ENCODE measurements at places on chromosomes 5 and 9.

- H3K27me3 ChIP-seq = no peaks in the 10 kb centered on the region
- H3K4me1 ChIP-seq = peaks cover 14% of the 10 kb centered on the region
- no peaks in the 10 kb centered on the region for H3K36me3 ChIP-seq
These were observed at the start of gene RANBP3L for GRCh38 chr5:36301858-36302603. Gene RANBP3L (minus strand): TSS chr5:36301902. CDS start chr5:36301416, 486 bp downstream.

GRCh38 chr9:89378541-89378940, 60.2 kb downstream of the SECISBP2 start:
- no peaks in the 10 kb centered on the region for H3K27me3 ChIP-seq
- DNase-seq = no peak
- H3K36me3 ChIP-seq = peaks cover 29% of the 10 kb centered on the region
- H3K27ac ChIP-seq = no peak overlapping the region
- H3K4me1 ChIP-seq = peaks cover 6% of the 10 kb centered on the region

- no peak overlapping the region for H3K27ac ChIP-seq
- no peaks in the 10 kb centered on the region for H3K36me3 ChIP-seq
- peak; percentile 60 for DNase-seq
- peaks cover 24% of the 10 kb centered on the region for H3K4me1 ChIP-seq
- no peak overlapping the region for H3K4me3 ChIP-seq
- peaks cover 53% of the 10 kb centered on the region for H3K27me3 ChIP-seq
These were observed 2.2 kb downstream of the NXNL2 start for GRCh38 chr9:88536951-88537760.

DNA sequence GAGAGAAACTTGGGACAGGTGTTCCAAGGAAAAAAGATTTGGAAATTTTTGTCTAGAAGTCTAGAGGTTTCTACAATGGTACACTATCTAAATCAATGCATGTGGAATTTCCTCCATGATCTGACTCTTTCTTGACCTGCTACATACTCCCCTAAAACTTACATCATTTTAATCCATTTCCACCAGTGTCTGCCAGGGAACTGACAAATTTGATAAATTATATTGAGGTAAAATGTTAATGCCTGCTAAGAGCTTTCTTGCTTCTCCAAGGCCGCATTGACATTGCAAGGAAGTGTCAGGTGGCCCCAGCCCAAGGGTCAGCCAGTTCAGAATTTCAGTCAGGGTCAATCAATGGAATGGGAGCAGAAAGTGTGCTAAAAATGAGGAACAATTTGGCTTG, 163.4 kb upstream of the FBXL17 start:
- H3K4me3 ChIP-seq = no peak overlapping the region
- no peak overlapping the region for H3K27ac ChIP-seq
- no peaks in the 10 kb centered on the region for H3K27me3 ChIP-seq
- no peak for DNase-seq
- no peaks in the 10 kb centered on the region for H3K4me1 ChIP-seq
- H3K36me3 ChIP-seq = no peaks in the 10 kb centered on the region

GRCh38 chr5:103867857-103868598, 305.4 kb upstream of the NUDT12 start:
- no peaks in the 10 kb centered on the region for H3K27me3 ChIP-seq
- H3K4me1 ChIP-seq = peaks cover 5% of the 10 kb centered on the region
- no peak overlapping the region for H3K4me3 ChIP-seq
- H3K36me3 ChIP-seq = no peaks in the 10 kb centered on the region
- no peak overlapping the region for H3K27ac ChIP-seq

DNA sequence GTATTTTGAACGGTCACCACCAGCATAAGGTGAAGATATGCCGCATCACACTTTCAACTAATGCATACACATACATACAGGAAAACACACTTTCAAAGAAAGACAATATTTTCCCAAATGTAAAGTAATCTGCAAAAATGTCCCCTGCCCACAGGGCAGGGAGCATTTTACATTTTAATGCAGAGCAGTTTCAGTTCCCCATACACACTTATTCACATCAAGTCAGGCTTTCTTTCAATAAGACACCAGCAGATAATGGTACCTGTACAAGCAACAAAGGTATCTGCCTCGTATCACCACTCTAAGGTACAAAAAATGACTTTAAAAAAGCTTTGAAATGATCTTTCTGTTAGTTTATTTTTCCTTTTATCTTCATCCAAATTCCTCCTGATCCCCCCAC, 247.1 kb upstream of the CCNG1 start:
- DNase-seq = no peak
- H3K36me3 ChIP-seq = no peaks in the 10 kb centered on the region
- H3K4me1 ChIP-seq = no peaks in the 10 kb centered on the region

GRCh38 chr9:18185196-18185595, 288.8 kb upstream of the ADAMTSL1 start:
- peaks cover 3% of the 10 kb centered on the region for H3K4me1 ChIP-seq
- no peak overlapping the region for H3K27ac ChIP-seq
- H3K27me3 ChIP-seq = no peaks in the 10 kb centered on the region
- DNase-seq = no peak
- H3K4me3 ChIP-seq = no peak overlapping the region

DNA sequence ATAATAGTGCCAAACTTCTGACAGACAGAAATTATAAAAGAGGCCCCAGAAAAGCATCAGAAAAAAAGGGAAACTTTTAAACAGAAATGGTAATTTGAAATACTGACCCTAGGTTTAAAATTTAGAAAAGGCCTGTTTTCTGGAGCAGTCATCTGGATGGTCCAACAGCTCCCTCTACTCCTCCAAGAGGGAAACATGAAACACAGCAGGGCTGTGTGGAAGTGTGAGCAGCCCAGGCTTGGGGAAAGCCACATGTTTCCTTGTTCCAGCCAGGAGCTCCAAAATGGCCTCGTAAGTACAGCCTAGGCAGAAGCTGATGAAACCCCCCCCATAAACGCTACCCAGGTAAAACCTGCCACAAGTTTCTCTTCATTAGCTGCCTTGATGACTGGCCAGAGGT, 499.3 kb upstream of the ADAMTS16 start:
- H3K4me1 ChIP-seq = no peaks in the 10 kb centered on the region
- H3K4me3 ChIP-seq = no peak overlapping the region
- DNase-seq = peak; percentile 37

DNA sequence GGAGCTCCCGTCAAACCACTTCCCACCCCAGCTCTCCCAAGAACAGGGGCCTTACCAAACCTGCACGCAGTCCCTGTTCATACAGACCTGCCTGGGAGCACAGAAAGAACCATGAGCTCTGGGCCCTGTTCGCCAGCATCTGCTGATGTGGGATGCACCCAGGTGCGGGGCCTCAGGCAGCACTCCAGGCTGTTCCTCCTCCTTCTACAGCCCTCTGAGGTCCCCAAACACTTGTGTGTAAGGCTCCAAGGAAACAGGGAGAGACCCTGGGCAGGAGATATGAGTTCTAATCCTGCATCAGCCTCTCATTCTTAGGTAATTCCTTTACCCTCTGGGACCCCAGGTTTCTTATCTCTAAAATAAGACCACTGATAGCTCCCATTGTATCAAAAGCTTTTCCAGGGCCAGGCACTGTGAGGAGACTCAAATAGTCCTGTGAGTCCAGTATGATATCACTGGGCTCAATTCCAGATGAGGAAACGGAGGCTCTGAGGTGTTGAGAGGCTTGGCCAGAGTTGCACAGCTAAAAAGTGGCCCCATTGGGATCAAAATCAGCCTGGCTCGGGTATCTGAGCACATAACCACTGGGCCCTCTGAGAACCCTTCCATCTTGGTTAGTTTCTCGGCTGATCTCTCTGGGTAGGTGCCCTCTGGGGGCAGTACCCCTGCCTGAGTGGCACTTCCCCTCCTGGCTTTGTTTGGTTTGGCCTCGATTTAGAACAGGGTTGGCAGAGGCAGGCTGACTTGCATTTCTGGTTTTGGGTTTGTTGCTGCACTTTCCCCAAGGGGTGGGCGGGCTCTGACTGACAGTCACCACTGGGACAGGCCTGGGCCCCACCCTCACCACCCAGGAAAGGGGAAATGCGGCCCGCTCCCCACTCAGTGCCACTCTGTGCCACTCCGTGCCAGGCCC, 116.8 kb downstream of the RGS3 start:
- peak overlapping the region; percentile 65 for H3K27ac ChIP-seq
- peak; percentile 52 for DNase-seq
- H3K4me1 ChIP-seq = peaks cover 58% of the 10 kb centered on the region
- H3K27me3 ChIP-seq = no peaks in the 10 kb centered on the region

DNA sequence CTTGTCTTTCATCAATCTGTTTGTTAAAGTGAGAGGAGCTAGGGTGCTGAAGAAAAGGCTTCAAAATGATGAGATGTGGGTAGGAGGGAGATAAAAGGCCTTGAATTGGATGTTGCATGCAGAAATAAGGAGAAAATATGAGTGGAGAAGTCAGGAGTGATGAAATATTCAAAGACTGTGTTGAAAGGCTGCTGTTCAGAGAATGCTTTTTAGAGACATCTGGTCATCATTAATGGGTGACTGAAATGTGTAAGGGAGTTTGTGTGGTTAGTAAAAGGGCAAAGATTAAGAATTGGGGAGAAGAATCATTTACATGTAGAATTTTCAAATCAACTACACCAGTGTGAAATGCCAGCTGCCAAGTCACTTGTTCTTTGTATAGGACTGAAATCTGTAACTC, 383.9 kb downstream of the MAT2B start:
- DNase-seq = no peak
- no peaks in the 10 kb centered on the region for H3K27me3 ChIP-seq
- H3K27ac ChIP-seq = no peak overlapping the region
- H3K36me3 ChIP-seq = no peaks in the 10 kb centered on the region

DNA sequence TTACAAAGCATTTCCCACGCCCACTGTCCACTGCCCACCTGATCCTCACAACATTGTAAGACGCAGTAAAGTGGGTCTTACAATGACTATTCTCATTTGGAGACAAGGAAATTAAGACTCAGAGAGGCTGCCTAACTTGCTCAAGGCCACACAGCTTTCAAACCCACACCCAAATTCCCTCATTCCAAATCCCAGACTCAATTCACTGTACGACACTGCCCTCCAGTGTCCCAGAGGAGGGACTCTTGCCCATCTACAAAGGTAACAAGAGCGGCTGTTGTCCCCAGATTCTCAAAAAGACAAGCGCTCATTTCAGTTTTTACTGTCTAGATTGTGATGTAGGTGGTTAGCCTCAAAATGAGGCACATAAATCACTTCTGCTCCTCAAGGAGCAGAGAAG, 184.6 kb downstream of the ACTL7B start:
- H3K36me3 ChIP-seq = no peaks in the 10 kb centered on the region
- no peaks in the 10 kb centered on the region for H3K4me1 ChIP-seq
- H3K4me3 ChIP-seq = no peak overlapping the region
- no peak overlapping the region for H3K27ac ChIP-seq
- H3K27me3 ChIP-seq = no peaks in the 10 kb centered on the region

DNA sequence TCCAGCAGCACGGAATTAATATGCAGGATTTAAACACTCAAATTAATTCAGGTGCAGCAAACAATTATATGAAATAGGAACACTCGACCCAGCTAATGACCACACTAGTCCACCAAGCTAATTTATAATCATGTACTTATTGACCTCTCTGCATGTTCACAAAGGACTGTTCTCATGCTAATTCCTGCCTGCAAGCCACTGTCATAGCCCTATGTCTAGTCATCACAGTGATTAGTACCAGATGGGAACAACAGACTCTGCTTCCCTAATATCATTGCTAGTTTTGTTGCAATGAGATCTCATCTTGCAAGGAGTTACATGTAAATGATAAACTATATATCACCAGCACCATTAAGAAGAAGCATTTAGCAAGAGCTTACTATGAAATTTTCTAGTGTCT, 553.0 kb upstream of the GRAMD2B start:
- H3K36me3 ChIP-seq = no peaks in the 10 kb centered on the region
- DNase-seq = peak; percentile 27
- H3K4me1 ChIP-seq = no peaks in the 10 kb centered on the region
- no peak overlapping the region for H3K4me3 ChIP-seq
- no peak overlapping the region for H3K27ac ChIP-seq
- no peaks in the 10 kb centered on the region for H3K27me3 ChIP-seq
